ENCODE measurements at places on chromosomes 12 and 14. TPM values are rescaled to one million over a fixed set of nuclear protein-coding genes. Genes with fewer than 3 reads are reported as not detected.
A peak's percentile ranks its signal among the peaks of the same experiment; 100 is the strongest.

- H3K4me3 ChIP-seq, result no peak overlapping the region
- no peaks in the 10 kb centered on the region for H3K4me1 ChIP-seq
- DNase-seq, result peak; percentile 46
- H3K27ac ChIP-seq, result no peak overlapping the region
Observed at GRCh38 chr12:48165089-48165981, 8.0 kb upstream of the ASB8 start.

DNA sequence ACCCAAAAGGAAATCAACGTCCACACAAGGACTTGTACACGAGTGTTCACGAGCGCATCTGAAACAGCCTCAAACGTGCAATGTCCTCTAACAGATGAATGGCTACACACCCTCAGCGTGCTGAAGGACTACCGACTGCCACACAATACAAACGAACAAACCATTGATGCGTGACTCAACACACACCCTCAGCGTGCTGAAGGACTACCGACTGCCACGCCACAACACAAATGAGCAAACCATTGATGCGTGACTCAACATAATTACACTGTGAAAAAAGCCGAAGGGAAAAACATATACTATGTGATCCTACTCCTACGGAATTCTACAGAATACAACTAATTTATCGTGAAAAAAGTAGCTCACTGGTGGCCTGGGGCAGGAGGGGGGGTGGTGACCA is 25.1 kb upstream of the BTBD6 start:
- no peak overlapping the region for H3K27ac ChIP-seq
- no peaks in the 10 kb centered on the region for H3K27me3 ChIP-seq
- DNase-seq, result peak; percentile 76
- H3K36me3 ChIP-seq, result no peaks in the 10 kb centered on the region
- H3K4me1 ChIP-seq, result no peaks in the 10 kb centered on the region

DNA sequence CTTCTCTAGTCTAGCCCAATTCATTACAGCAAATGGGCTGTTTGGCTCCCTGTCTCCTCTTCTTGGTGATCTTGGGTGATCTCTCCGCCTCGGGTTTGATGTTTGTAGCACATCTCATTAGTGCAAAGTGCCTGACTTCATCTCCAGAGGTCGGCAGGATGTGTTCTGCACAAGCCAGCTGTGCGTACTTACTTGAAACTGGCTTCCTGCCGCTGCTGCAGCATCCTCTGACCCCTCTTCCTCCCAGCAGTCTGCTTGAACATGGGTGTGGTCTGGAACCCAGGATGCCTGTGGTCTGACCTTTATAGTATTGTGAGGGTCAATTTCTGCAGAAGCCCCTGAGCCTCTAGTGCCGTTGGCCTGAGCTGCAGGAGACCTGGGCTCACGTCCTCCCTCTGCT is 99.2 kb downstream of the BEGAIN start:
- no peaks in the 10 kb centered on the region for H3K36me3 ChIP-seq
- DNase-seq, result no peak
- H3K27ac ChIP-seq, result no peak overlapping the region
- peaks cover 9% of the 10 kb centered on the region for H3K4me1 ChIP-seq

DNA sequence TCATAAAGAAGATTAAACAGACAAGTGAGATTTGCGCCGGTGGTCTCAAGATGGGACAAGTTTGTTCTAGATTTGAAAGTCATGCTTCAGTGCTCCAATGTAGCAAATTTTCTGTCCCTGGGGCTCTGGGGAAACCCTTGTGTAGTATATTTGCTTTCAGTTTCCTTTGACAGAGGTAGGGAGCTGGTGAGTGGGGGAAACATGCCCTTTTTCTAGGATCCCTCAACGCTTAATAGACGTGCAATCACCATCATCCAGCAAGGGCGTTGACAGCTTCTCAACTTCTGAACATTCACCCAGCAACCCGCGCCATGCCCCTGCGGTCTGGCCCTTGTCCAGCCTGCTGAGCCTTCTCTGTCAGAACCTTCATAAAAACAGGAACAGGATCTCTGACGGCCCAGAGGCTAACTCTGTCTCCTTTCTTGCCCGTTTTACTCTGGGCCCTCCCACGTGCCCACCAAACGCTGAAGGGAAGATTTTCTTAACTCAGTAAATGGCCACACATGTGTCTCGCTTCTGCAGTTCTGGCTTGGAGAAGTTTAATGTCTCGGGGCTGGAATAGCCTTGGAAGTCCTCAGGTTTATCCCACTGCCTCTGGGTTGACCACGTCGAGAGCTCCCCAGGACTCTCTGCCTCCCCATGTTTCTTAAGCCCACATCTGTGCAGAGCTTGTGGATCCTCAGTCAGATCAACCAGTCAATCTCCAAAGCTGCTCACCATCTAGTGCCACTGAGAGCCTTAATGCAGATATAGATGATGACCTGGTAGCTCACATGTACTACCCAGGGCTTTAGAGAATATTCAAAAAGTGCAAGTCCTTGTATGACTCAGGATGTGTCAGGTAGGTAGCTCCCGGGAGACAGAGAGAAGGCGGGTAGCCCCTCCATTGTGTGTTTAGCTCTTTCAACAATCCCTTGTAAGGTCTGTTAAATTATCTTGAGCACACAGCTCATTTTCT is 58.1 kb upstream of the CCND2 start:
- H3K4me3 ChIP-seq, result no peak overlapping the region
- H3K27me3 ChIP-seq, result no peaks in the 10 kb centered on the region
- DNase-seq, result no peak
- no peak overlapping the region for H3K27ac ChIP-seq
- no peaks in the 10 kb centered on the region for H3K36me3 ChIP-seq
- no peaks in the 10 kb centered on the region for H3K4me1 ChIP-seq

- peaks cover 10% of the 10 kb centered on the region for H3K4me1 ChIP-seq
- H3K36me3 ChIP-seq, result no peaks in the 10 kb centered on the region
- DNase-seq, result peak; percentile 54
Observed at GRCh38 chr12:59660921-59661597, 65.2 kb downstream of the SLC16A7 start.

GRCh38 chr14:32762886-32763285 is 175.8 kb upstream of the NPAS3 start:
- no peak overlapping the region for H3K4me3 ChIP-seq
- H3K36me3 ChIP-seq, result no peaks in the 10 kb centered on the region
- H3K27ac ChIP-seq, result no peak overlapping the region
- H3K27me3 ChIP-seq, result no peaks in the 10 kb centered on the region

DNA sequence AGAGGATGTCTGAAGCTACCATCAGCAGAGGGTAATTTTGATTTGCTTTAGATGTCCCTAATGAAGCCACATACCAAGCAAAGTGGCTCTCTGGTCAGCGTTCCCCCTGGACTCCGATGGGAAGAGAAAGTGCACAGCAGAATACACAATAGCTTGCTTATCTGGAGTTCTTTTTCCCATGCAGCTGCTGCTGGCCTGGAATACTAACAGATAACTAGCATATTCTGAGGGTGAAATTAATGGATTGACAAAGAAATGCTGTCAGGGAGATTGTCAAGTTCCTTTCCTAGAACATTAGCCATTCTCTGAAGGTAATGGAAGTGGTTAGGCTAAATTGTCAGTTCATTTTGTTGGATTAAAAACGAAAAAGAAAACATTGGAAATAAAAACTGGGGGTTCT is 391.3 kb downstream of the FLRT2 start:
- no peaks in the 10 kb centered on the region for H3K4me1 ChIP-seq
- H3K36me3 ChIP-seq, result no peaks in the 10 kb centered on the region
- DNase-seq, result no peak
- H3K4me3 ChIP-seq, result no peak overlapping the region

The ADAM21 gene
- 0.94 TPM for total RNA-seq

The CD9 gene
- 46.0 TPM for total RNA-seq

The NEUROD4 gene
- not detected for total RNA-seq

The ASCL4 gene
- not detected for total RNA-seq

The AVPR1A gene
- 0.05 TPM for total RNA-seq

The TGM1 gene
- total RNA-seq, result 3.8 TPM

The RPL6 gene
- total RNA-seq, result 1,136 TPM

Measured in astrocyte (in vitro differentiated cells and primary cell).